Right lung (tissue), 10 donors: ENCODE measurements at places on chromosomes 7 and 10.

- DNase-seq = no peak
Measured at GRCh38 chr10:130998642-130999041, 312.9 kb downstream of the TCERG1L start.

GRCh38 chr7:50346545-50347497 is 42.3 kb downstream of the IKZF1 start:
- no peak for DNase-seq

DNA sequence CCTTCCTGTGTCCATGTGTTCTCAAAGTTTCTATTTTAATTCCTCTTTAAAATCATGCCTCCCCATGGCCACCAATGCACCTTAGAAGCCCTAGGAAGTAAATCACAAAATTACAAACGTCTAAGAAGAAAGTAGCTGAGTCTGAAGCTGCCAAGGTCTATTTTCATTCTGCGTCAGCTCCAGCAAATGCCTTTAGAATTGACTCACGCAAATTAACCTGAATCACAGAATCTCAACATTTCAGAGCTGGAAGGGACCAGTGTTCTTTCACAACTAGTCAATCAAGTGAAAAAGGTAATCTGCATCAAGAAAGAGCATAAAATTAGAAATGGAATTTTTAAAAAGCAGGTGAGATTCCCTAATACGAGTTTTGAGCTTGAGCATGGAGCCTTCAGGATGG is 1017.6 kb downstream of the SORCS3 start:
- DNase-seq = no peak

DNA sequence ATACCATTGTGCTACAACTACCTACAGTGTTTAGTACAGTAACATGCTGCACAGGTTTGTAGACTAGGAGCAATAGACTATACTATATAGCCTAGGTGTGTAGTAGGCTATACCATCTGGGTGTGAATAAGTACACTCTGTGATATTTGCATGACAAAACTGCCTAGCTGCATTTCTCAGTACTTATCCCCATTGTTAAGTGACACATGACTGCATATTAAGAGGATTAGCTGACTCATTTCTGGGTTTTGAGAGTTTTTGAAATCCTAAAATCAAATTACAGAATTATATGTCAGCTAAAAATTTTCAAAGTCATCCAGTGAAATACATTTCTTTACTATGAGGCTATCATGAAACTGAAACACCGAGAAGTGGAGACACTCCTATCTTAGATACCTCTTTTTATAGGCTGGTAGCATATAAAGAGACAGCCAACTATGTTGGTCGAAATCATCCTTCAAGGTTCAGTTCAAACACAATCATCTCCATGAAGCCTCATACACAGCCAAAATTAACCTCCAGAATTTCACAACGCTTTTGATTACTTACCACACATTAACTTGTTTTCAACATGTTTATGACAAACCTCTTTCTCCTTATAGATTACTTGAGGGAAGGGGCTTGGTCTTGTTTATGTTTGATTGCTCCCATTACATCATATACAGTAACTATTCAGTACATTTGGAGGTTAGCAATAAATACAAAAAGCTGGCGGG is 89.8 kb upstream of the ANK3 start:
- DNase-seq = no peak

DNA sequence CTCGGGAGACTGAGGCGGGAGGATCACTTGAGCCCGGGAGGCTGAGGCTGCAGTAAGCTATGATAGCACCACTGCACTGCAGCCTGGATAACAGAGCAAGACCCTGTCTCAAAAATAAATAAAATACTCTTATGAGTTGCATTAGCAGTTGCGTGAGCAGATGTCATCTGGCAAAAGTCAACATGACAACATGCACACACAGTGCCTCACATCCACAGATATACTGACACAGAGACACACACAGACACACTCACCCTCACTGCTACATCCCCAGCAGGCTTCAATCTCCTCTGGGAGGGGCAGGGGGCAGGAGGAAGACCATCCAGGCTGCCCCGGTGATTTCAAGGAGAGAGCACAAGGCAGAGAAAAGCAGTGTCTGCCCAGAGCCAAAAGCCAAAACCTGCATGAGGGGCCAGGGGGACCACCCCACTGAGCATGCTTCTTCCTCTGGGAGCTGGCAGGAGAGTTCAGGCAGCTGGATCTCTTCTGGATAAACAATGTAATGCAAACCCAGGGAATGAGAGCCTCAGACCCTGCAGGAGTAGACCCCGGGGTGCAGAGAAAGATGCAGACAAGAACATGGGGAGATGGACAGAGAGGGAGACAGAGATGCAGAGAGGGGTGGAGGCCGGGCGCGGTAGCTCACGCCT is 9.6 kb upstream of the ELN start:
- DNase-seq = no peak
